ENCODE measurements at places on chromosomes 16 and 17.

DNA sequence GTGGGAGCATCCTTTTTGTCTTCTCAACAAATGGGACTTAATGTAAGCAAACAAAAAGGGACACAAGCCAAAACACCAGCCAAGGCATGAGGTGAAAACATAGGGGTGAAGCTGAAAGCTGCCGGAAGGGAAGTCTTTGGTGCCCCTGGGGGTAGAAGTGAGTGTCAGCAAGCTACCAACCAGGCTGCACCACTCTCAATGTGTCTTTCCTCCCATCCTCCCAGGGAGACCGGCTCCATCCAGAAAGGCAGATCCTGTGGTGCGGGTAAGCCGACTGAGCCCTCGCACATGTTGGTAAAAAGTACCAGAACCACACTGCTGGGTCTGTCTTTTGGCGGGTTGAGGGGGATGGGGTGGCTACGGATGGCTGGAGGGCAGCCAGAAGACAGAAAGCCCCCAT, 52.0 kb upstream of the SREBF1 start:
- no peak for DNase-seq

DNA sequence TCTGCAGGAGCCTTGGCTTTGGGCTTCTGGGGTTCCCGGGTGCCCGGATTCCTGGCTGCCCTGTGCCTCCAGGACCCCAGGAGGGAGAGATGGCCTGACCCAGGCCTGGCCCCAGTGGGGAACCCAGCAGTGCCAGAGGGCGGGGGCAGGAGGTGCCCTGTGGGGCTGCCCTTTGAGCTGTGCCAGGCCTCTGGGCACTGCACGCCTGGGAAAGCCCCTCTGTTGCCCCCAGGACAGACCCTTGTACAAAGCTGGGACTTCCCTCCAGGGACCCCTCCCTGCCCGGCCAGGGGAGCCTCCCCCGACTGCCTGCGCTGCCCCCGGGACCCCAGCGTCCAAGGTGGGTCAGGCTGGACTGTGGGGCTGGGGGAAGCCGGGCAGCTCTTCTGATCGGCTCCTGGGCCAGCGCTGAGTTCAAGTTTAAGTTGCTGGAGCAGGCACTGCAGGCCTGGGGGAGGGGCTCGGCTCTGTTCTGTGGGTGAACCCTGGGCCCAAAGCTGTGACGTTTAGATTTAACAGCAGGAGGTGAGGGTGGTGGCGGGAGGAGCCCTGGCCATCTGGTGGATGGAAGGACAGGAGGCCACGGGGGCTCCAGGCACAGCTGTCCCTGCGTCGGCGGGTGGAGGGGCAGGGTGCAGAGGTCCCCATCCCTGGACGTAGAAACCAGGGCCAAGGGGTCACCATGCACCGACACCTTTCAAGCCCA, 27.6 kb upstream of the C1QTNF8 start:
- no peak for DNase-seq

- no peak for DNase-seq
These were observed 18.5 kb upstream of the SP2 start for GRCh38 chr17:47877368-47878034.

DNA sequence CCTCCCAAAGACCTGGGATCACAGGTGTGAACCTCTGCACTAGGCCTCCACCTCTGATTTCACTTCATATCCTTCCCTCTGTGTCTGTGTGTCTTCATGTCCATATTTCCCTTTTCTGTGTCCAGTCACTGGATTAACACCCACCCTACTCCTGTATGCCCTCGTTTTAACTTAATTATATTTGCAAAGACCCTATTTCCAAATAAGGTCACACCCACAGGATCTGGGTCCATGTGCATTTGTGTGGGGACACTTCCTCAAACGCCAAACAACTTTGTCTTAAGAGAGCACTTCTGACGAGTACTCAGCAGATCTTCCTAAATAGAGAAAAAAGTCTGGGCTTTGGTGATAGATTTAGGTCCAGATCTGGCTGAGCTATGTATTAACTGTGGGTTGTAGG, 56.3 kb downstream of the MPHOSPH6 start:
- no peak for DNase-seq

- DNase-seq = no peak
These were observed 163.9 kb downstream of the PRKCB start for GRCh38 chr16:23999663-24000062.

DNA sequence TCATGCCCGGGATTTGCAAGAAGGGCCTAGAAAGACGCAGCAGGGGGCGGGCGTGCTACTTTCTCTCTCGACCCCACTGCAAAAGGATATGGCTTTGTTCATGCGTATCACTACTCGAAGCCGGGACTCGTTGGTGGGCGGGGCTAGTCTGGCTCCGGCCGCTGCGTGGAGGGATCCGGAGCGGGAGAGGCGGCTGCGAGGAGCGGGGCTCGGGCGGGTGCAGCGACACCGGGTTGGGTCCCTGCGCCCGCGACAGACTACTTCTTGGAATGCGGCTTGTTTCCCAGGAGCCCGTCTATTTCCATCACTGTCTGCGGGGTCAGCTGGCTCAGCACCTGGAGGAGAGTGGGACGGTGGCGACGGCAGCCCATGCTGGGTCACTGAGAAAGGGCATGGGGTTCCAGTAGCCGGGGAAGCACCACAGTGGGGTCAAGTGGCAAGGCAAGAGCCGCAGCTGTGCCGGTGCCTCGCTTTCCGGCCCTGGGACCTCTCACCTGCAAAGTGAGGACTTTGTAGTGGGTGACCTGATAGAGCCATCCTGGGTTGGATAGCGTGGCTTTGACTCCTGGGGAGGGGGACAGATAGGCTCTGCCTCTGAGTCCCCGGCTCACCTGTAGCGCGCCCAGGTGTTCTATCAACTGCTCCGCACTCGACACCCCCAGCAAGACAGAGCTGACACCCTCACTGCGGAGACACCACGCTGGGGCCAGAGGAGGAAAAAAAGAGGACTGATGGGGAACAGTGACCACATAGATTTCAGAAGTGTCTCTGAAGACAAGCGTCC, 6.6 kb downstream of the KCNAB3 start:
- DNase-seq = no peak

DNA sequence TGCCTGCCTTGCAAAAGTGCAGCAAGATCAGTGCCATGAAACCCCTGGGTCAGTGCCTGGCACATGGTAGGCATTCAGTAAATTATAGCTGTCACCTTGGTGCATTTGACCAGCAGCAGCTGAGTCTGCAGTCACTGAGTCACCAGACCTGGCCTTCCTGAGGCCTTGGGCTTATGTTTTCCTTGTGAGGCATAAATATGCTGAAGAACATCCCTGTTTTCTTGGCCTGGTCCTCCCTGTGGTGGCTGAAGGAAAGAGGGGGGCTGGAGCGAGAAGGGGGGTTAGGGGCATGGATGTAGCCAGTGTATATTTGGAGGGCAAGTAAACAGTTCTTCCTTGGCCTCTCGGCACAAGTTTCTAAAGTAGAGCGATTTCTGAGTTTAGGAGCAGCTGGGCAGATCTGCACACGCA, 26.5 kb downstream of the EPN2 start:
- no peak for DNase-seq

DNA sequence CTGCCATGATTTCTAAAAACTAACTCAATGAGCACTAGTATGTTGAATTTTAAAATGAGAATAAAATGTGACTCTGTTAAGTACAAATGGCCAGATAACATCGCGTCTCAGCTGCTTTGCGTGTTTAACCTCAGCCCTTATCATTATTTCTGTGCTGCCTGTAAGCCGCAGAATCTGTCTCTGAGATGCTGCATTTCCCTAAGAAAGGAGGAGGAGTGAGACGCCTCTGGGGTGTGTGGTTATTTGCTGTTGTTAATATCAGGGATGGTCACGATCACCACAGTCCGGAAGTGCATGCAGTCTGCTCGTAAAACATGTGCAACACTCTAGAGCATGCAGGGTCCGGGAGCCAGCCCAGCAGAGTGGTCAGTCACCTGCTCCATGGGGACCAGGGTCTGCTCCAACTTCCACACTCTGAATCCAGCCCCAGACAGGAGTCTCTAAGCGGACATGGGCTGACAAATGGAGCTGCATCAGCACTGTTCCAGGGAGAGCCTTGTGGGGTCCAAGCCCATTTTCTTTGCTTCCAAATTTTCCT, 342.5 kb downstream of the MAF start:
- no peak for DNase-seq

GRCh38 chr17:39742126-39742855, 4.6 kb downstream of the GRB7 start:
- no peak for DNase-seq

Data from Kasumi-1 (cell line).